CD4-positive, alpha-beta T cell treated with Interleukin-2 at 100 ng/mL for 4 hours (primary cell): ENCODE measurements at places on chromosomes 5 and 9.

DNA sequence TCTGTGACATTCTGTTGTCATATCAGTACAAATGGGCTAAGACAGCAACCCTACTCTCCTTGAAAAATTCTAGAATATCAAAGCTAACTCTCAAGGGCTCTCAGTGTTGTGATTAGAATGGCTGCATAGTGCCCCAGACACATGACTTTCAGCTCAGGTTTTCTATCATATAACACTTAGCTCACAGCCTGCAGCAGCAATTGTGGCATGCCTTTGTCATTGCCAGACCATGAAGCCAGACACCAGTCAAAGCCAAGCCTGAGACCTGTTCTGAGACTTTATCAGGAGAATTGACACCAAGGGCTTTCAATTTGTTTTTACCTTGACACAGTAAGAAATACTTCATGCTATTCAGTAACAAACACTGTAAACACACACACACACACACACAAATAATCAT lies 159.0 kb upstream of the SNX2 start:
- DNase-seq = no peak

DNA sequence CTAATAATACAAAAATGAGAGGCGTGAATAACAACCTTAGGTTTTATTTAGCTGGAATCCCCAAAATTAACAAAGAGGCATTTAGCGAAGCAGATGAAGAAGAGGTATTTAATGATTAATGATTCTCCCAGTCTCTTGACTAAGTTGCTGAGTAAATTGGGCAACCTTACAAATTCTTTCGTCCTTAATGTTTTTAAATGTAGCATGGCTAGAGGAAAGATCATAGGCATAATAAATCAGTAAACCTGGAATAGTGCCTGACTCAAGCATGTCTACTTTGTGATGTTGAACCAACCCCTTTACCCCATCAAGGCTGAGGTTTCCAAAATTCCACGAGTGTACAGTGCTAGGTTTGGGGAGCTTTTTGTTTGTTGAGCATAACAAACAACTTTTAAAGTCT lies 7.9 kb downstream of the BHMT start:
- no peak for DNase-seq

- DNase-seq = no peak
Measured at GRCh38 chr5:56154732-56155484, 78.2 kb downstream of the ANKRD55 start.

DNA sequence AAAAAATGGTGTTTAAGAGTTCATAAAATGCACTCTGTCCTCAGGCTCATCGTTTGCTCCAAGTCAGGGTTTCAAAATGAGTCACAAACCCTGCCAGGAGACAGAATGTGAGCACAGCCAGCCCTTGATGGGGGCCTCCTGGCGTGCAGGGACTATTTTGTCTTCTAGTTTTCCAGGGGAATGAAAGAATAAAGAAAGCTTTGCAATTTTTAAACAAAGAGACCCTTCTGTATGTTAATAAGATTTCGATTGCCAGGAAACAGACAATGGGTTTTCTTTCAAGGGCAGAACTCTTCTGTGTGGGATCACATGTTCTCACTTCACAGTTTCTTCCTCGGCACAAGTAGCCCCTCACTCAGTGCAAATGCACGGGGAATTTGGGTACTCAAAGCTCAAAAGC lies 121.4 kb upstream of the C6 start:
- no peak for DNase-seq

- DNase-seq = no peak
Measured at GRCh38 chr5:149338364-149338763, 6.9 kb upstream of the GRPEL2 start.

DNA sequence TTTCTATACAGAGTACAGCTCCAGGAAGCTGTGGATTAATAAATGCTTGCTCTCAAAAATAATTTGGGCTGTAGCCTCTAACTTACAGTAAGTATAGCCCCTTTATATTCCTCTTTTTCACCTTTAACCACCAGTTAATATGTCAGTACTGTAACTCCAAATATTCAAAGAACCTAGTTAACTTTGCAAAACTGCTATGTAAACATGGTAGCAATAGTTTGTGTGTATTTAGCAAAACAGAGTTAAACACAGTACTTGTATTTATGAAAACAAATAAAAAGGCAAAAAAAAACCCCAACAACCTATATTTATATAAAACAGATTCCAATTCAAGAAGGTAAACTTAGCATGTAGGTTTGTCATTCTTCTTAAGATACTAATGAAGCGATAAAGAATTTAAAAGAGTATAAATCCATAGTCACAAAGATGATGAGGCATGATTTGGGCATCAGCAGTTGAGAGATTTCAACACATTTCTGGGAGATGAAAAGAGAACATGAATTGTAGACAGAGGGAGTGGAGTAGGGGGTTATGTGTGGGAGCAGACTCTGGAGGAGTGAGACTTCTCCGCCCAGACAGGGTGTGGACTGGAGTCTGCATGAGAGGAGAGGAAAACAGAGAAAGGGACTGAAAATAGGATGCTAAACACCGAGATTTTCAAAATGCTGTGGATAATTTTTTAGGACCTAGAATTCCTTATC lies 47.0 kb upstream of the F2RL1 start:
- no peak for DNase-seq

- DNase-seq = no peak
Measured at GRCh38 chr5:120532835-120533234, 68.7 kb downstream of the PRR16 start.
